Right lung (tissue), 10 donors: ENCODE measurements at places on chromosomes 2 and 18. TPM values are rescaled to one million over a fixed set of nuclear protein-coding genes. Genes with fewer than 3 reads are reported as not detected.

PLB1 gene
- polyA plus RNA-seq: 1.7 TPM

LOXL3 gene
- polyA plus RNA-seq: 9.6 TPM

METTL4 gene
- polyA plus RNA-seq: 18.3 TPM

GRCh38 chr2:197327472-197328098 is 17.0 kb upstream of the ANKRD44 start:
- DNase-seq: no peak

DNA sequence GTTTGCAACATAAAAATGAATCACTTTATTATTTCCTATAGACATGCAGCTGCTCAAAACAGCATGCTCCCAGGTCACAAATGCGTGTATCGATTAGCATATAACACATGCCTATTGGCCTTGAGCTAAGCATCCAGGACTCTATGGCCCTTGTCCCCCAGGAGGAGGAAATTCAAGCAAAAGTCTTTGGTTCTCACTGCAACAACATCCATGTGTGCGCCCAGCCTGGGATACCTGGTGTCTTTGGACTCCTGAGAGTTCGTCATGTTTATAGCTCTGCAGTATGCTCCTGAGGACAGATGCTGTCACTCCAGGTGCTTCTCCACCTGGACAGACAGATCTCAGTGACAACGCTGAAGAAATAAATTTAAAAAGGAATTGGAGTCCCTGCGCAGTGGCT is 284.6 kb downstream of the PHLPP1 start:
- DNase-seq: no peak

IL36B gene
- polyA plus RNA-seq: not detected

COL3A1 gene
- polyA plus RNA-seq: 1,203 TPM

GRCh38 chr2:15359716-15360531 is 201.2 kb downstream of the NBAS start:
- DNase-seq: no peak

DNA sequence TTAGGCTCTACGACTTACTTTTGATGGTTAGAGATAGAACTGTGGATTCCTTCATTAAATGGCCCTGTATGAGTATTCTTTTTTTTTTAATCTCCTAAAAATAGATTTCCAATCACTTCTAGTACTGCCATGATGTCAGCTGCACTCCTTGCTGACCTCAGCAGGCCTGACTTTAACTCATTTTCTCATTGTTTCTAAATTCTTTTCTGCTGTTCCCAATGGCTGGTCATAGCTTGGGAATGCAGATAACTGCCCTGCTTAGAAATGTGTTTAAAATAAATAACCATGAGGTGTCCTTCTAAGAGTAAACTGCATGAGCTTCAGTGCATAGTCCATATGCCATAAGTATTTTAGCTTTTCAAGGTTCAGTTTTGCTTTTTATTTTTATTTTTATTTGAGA is 15.7 kb downstream of the CCDC85A start:
- DNase-seq: no peak

CNRIP1 gene
- 46.9 TPM for polyA plus RNA-seq

DNA sequence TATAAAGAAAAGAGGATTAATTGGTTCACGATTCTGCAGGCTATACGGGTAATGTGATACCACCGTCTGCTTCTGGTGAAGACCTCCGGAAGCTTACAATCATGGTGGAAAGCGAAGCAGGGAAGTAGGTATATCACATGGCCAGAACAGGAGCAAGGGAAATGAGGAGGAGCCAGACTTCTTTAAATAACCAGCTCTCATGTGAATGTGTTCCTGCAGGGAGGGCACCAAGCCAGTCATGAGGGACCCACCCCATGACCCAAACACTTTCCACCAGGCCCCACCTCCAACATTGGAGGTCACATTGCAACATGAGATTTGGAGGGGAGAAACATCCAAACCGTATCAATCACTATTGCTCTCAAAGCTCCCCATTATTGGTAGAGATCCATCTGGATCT is 61.8 kb downstream of the EFEMP1 start:
- DNase-seq: no peak

DNA sequence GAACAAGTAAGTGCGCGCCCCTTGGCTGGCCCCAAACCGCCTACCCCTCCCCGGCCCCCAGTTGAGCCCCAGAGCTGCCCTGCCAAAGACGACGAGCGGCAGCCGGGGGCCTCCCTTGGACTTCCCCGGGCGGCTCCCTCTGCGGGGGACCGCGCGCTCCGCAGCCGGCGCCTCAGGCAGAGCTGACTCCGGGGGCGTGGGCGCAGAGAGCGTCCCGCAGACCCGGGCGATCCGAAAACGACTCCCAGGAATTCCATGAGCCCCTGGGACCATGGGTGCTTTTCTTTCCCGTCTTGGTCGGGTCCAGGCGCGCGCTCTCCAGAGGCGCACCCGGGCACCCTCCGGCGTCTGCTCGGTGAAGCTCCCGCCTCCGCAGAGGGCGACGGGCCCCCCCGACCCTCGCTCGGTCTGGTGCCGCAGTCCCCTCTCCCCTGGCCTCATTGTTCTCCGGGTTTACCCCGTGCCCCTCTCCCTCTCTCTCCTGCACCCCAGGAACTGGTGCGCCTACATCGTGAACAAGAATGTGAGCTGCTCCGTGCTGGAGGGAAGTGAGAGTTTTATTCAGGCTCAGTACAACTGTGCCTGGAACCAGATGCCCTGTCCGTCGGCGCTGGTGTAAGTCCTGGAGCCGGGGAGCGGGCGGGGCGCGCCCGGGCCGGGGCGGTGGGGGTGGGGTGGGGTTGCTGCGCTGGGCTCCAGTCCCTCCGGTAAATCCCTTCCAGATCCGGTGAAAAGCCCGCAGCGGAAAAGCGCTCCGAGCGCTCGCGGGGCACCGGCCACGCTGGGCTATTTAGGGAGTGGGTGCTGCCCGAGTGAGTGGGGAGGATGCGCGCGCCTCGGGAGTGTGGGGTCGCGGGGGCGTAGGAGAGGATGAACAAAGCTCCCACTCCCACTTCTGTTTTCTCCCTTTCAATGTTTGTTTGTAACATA is 776 bp downstream of the EMILIN2 start:
- DNase-seq: no peak

- DNase-seq: no peak
These were observed 35.2 kb downstream of the PRELID3A start for GRCh38 chr18:12442946-12443345.

DNA sequence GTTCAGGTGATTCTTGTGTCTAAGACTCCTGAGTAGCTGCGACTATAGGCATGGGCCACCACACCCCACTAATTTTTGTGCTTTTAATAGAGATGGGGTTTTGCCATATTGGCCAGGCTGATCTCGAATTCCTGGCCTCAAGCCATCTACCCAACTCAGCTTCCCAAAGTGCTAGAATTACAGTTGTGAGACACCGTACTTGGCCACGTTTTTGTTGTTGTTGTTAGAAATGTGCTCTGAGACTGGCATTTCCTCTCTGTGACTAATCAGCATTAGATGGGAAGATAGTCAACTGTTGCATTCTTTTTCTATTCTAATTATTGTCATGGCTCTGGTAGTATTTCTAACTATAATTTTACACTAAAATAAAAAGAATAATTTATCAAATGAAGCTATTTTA is 191.7 kb downstream of the CAMKMT start:
- no peak for DNase-seq

DNA sequence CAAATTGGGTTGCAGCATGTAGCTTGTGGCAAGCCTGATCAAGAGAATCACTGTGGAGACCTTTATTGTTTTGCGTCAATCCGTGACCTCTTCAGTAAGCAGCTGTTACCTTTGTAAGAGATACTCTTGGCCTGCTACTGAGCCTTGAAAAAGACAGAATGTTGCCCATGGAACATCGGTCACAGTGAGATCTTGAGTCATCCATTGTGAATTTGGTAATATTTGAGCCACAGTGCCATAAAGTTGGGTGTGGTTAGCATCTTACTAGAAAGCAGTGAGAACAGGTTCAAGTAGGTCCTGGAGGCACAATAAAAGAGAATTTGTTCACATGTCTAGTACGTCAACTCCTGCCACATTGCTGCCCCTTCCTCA is 12.7 kb upstream of the EFR3B start:
- no peak for DNase-seq

IL1RL1 gene
- 0.28 TPM for polyA plus RNA-seq

- no peak for DNase-seq
These were observed 13.8 kb upstream of the SATB2 start for GRCh38 chr2:199471443-199472057.

DNA sequence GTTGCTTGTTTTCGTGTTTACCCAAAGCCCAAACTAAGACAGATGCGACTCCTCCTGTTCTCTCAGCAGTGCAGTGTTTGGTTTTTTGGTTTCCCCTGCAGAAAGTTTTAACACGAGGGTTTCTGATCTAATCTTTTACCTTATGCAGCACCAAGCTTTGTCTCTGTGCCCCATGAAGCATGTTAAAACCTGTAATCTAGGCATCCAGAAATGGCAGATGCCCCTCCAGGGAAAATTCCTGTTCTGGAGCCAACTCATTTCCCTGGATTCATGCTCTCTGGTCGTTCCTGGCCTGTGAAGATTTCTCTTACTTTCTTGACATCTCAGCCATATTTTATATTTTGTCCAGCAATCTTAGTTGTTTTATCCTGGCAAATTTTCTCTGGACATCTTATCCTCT is 91.5 kb downstream of the LTBP1 start:
- DNase-seq: no peak

NT5DC4 gene
- polyA plus RNA-seq: not detected

MSGN1 gene
- polyA plus RNA-seq: not detected

DNA sequence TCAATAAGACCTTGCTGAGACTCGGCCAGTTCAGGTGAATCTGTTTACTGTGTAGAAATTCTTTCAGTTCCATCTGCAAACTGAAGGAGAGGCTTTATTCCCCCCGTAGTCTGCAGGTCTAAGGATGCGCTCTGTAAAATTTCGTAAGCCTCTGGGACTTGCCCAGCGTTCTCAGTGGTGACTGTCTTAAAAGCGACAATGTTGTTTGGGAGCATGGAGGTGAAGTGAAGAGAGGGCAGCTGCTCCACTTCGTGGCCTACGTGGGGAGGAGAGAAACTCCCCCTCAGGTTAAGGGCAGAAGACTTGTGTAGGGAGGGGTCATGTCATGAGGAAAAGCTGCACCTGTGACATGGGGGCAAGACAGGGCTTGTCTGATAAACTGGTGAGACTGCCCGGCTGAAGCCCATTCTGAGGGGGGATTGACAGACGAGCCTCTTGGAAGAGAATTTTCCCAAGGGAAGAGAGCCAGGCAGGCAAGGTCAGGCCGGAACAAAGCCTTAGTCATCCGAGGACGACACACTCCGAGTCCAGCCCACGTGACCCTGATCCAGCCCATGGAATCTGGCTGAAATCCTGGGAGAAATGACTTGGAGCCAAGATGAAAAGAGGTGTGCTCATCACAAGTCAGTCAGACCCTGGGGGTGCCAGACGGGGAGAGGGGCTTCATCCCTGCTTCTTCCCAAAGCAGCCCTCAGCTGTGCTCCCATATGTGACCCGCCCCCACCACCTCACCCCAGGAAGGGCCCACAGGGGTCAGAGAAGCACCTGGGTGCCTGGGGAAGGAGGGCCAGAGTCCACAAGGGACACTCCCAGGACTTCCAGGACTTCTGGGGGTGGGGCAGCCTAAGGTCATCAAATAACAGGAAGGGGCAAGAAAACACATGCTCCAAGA is 88.5 kb upstream of the SH3BP4 start:
- no peak for DNase-seq

DNA sequence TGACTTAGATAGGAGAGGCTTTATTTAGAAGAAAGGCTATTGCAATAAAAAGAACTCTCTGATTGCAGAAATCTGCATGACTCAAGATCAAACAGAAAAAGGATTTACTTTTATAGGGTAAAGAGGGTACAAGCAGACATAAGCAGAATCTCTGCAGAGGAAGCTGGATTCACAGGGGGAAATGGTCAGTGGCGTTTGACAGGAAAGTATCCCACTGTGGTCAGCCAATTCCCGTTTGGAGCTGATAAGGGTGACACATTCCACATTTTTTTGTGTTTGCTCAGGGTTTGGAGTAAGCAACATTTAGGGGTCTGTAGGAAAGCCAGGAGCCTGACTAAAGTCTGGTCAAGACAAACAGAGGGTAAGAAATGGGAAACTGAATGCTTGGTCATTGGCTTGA is 23.9 kb upstream of the SCYGR5 start:
- DNase-seq: no peak

CHST10 gene
- 29.2 TPM for polyA plus RNA-seq

DNA sequence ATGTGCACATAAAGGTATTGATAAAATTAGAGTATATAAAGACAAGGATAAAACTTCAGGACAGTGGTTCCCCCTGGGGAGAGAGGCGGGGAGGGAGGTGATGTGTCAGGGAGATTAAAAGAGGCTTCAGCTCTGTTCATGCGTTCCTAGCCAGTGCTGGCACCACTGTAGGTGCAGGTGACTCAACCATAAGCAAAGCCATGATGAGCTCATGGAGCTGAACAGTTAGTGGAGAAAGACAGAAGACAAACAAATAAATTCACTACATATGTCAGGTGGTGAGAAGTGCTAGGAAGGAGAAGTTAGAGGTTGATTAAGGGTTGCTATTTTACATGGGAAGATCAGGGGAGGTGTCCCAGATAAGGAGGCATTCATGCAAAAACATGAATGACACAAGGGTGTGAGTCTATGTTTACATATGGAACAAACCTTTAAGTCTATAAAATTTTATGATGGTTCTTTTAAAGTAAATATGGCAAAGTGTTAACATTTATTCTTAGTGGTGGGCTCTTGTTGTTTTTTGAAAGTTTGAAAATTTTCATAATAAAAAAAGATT is 136.0 kb downstream of the ANKRD44 start:
- no peak for DNase-seq

- DNase-seq: peak; percentile 44
These were observed 168.9 kb upstream of the RMP24 start for GRCh38 chr18:35803551-35803950.

- DNase-seq: no peak
These were observed 7.3 kb upstream of the CRYBA2 start for GRCh38 chr2:219000569-219000960.

DNA sequence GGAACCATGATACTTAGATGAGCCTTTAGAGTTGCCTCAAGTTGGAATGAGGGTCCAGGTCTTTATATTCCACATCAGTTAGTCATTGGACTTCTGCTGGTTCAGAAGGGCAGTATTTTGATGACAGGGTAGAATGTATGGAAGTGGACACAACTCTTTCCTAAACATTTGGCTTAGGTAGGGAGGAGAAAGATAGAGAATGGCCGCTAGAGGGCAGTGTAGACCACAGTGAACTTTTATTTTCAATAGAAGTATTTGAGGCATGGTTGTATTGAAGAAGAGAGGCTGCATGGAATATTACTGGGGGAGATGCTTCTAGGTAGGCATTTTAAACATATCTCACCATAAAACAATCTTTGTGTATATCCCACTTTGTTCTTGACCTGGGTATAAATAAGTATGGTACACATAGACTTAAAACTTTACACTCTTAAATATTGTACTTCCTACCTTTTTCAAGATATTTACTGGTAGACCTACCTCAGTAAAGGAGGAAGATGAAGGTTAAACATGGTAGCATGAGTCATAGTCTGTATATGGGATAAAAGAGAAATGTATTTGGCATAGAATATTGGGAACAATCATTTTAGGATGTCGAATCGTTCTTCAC is 497.6 kb upstream of the FAM98A start:
- peak; percentile 72 for DNase-seq
